Left cardiac atrium (tissue), 4 donors: ENCODE measurements at places on chromosomes 16 and 17. TPM values are rescaled to one million over a fixed set of nuclear protein-coding genes. Genes with fewer than 3 reads are reported as not detected.

Gene TAC4
- not detected for total RNA-seq

Gene HSF5
- 0.06 TPM for total RNA-seq

Gene CHTF18
- total RNA-seq = 4.7 TPM

Gene IL34
- total RNA-seq = 1.4 TPM

Gene LAT
- total RNA-seq = 2.0 TPM

Gene HGS
- 52.6 TPM for total RNA-seq

Gene GPR139
- not detected for total RNA-seq

Gene NT5M
- 5.4 TPM for total RNA-seq

Gene HOXB3
- 2.8 TPM for total RNA-seq
